ENCODE measurements at places on chromosomes 7 and 10.

- DNase-seq = no peak
These were observed 87.0 kb downstream of the ANKIB1 start for GRCh38 chr7:92332782-92333181.

GRCh38 chr10:16832351-16833080, 15.3 kb upstream of the RSU1 start:
- DNase-seq = no peak

DNA sequence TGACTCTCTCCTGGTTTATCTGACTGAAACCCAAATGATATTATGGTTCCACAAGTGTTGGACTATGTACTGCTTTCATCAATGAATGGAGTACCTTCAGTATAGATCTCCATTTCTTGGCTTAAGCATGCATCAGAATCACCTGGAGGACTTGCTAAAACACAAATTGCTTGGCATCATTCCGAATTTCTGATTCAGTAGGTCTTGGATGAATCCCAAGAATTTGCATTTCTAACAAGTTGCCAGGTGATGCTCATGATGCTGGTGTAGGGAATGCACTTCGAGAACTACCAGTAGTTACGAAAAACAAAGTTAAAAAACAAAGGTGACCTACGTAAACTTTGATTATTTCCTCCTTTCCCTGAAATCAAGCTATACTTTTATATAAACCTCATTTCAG, 119.0 kb upstream of the FEZF1 start:
- no peak for DNase-seq

DNA sequence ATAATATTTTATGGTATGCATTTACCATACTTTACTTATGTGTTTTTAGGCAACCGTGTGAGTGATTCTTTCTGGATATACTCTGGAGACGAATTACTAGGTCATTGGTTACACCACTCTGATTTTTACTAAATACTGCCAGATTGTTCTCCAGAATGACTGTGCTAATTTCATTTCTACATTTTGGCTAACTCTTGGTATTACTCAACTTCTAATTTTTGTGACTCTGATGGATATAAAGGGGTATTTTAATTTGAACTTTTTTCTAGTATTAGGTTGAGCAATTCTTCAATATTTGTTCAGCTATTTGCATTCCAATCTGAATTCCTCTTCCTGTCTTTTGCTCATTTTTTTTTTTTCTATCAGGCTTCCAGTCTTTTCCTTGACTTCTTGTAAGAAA, 223.6 kb downstream of the MDFIC start:
- no peak for DNase-seq

- no peak for DNase-seq
These were observed 40.8 kb downstream of the BLNK start for GRCh38 chr10:96230527-96230926.

GRCh38 chr10:22505911-22506685, 160.8 kb downstream of the SPAG6 start:
- peak; percentile 30 for DNase-seq

GRCh38 chr10:725786-726185, 36.3 kb upstream of the DIP2C start:
- DNase-seq = no peak

GRCh38 chr7:159102681-159103381, 41.8 kb downstream of the VIPR2 start:
- DNase-seq = no peak

- DNase-seq = no peak
These were observed 109.6 kb downstream of the GPR37 start for GRCh38 chr7:124655990-124656389.

DNA sequence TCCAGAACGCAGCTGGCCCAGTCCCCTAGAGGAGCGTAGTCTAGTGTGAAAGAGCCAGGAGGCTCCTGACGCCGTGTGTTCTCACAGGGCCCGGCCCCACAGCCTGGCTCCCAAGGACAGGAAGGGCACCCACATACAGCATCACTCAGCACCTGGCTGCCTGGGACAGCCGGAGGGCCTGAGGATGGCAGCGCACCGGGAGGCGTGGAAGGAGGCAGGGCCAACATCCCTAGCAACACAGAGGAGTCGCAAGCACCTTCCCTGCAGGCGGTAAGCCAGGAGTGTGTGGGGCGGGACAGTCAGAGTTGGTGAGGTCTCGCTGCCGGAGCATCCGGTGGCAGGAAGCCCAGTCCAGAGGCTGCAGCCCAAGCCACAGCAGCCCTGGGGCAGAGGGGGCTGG, 125.8 kb downstream of the MAD1L1 start:
- DNase-seq = no peak

GRCh38 chr7:94274828-94275227, 119.9 kb upstream of the COL1A2 start:
- no peak for DNase-seq

GRCh38 chr7:154388412-154388811, 336.2 kb downstream of the DPP6 start:
- DNase-seq = no peak

- no peak for DNase-seq
These were observed 47.7 kb upstream of the INPP5A start for GRCh38 chr10:132489704-132490534.

DNA sequence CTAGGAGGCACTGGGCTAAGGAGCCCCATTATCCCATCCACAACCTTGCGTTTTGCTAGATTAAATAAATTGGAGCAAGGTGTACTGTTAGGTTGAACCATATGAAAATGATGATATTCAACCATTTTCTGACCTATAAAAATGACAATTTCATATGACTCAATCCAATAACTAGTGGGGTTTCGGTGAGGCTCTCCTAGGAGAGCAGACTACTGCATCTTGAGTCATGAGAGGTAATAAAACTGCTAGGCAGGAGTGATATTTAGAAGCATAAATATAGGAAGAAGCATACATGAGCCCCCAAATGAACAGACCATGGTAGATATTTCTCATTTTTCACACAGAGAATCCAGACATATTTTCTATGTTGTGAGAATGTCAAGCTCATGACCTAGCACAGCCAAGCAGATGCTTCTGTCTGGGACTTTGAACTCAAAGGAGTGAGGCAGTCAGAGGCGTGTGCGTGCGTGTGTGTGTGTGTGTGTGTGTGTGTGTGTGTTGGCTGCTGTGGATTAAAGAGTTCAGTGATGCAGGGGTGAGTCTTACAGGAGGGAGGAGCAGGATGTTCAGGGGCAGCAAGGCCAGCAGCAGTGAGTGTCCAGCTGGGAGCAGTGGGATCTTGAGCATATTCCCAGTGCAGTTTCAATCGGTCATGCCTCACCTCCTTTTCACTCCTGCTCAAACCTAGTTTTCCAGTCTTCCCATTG, 17.8 kb upstream of the WDR11 start:
- no peak for DNase-seq

- DNase-seq = peak; percentile 43
These were observed 84.8 kb upstream of the COL13A1 start for GRCh38 chr10:69716711-69717560.

DNA sequence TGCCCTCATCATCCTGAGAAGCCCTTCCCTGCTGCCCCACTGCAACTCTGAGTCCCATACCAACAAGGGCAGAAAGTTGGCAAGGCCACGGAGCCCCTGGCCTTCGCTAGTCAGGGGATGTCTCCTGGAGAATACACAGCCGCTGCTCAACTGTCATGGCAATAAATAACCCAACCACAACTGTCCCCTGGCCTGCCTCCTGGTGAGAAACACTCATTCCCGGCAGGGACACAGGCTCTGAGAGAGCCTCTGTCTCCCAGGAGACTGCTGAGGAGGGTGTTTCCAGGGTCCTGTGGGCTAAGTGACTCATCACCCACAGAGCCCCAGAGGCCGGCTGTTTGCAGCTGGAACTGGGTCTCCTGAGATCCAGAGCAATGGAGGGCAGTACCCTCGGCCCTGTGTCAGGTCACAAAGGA, 354.1 kb downstream of the TNS3 start:
- DNase-seq = no peak

DNA sequence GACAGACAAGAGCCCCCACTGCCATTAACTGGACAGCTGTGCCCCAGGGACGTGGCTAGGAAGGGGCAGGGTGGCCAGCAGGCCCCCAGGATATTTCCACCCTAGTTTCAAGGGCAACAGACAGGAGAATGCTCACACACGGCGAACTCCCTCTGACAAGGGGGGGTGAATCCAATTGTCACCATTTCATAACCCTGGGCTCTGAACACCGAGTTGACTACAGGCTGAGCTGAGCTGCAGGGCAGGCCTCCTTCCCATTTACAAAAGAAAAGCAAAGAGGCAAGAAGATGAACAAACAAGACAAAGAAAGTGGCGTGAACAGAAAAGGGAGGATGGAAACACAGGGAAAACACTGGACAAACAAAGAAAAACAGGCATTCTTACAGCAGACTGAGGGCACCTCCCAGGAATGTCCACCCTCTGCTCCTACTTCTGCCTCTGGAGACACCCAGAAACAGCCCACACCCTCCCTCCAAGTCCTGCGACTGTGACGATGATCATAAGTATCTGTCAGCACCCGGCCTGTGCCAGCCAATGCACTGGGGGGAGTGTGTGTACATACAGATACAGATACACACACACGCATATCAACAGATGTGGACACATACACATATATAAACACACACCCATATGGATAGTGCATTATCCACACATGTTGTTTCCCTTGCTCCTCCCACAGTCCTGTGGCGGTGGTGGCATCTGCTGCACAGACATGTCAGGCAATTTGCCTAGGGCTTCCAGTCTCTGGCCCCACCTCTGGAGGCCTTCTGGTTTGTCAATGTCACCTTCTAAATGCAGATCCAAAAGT, 66.2 kb downstream of the FAM53B start:
- no peak for DNase-seq

GRCh38 chr10:113801569-113801968, 50.1 kb downstream of the PLEKHS1 start:
- DNase-seq = no peak

DNA sequence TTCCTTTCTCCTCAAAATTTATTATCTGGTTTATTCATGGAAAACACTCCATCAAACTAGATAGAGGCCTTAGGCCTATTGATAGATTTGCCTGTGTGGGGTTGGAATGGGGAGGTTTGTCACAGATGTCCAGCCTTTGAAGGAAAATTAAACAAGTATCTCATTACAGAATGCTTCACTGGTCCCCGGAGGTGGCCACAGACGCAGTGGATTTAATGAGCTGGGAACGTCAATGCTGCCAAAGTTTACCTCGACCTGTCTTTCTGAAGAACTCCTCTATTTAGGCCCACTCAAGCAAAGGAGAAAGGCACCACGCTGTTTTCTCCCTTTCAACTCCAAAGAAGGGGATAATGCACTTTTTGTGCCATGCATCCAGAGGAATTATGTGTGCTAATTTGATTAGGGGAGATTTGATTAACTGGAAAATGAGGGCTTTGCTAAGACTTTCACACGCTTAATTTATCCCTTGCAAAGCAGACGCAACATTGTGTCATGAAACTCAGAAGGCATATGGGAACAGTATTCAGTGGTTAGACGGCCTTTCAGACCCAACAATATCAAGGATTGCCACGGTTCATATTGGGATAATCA, 558.8 kb upstream of the GALNT17 start:
- DNase-seq = no peak

DNA sequence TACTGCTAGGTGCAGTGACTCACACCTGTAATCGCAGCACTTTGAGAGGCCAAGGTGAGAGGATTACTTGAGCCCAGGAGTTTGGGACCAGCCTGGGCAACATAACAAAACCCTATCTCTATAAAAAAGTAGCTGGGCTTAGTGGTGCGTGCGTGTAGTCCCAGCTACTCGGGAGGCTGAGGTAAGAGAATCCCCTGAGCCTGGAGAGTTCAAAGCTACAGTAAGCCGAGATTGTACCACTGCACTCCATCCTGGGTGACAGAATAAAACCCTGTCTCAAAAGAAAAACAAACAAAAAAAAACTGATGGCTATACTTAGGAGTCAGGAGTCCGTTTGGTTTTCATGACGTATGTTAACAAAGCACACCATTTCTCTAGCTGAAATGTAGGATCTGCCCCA, 2.9 kb downstream of the SGMS1 start:
- DNase-seq = no peak

GRCh38 chr7:142413280-142414000, 155.6 kb upstream of the PRSS58 start:
- no peak for DNase-seq

GRCh38 chr10:12685261-12686058, 316.1 kb downstream of the CCDC3 start:
- DNase-seq = no peak

DNA sequence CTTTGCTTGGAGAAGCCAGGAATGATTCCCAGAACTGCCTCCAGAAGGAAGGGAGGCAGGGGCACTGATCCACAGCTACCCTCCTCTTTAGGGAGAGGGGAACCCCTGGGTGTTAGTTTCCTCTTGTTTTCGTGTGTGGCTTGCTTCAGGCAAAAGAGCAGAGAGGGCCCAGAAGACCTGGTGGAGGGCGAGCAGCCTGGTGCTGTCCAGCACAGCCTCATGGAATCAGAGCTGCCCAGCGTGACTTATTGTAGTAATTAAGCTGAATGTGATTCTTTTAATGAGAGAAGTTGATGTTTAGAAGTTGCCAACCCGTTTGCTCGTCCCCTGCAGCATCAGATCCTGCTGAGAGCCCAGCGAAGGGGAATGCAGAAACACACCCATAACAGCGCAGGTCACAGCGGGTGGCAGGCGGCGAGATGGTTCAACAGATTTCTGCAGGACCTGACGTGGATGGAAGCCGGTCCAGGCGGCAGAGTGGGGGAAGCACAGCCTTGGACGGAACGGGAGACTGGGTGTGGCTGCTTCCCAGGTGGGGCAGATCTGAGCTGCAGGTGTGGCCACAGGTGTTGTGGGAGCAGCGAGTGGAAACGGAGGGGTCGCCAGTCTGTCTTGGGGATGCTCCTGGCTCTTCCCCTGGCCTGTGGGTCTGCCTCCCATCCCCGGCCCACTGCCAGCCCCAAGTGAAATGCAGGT, 53.7 kb upstream of the SHH start:
- no peak for DNase-seq

DNA sequence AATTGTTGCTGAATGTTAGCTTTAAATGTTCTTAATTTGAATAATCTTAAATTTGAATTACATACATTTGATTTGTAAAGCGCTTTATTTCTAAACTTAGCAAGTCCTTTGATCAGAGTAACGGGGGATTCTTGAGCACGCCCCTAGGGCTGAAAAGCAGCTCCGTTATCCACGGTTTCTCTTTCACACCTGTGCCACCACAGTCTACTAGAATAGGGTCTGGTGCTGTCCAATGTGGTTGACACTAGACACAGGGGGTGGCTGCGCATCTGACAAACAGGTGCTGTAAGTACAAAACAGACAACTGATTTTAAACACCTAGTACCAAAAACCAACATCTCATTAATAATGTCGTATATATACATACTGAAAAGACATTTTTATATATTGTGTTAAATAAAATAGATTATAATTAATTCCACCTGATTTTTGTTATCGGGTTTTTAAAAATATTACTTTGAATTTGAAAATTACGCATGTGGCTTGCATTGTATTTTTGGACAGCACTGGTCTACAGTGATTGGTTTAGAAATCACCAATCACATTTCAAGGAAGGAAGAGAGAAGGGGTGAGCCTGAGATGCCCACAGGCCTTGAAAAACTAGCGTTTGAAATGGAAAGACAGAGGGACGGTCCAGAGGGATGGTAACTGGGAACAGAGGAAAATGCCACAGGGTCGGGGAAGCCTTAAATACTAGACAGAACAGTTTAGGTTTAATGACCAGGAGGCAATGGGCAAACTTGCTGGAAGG, 7.3 kb downstream of the SEPHS1 start:
- DNase-seq = no peak

Data from activated T-cell treated with anti-CD3 and anti-CD28 coated beads for 24 hours (primary cell).